ENCODE measurements at places on chromosomes 1 and 21.

GRCh38 chr1:7425229-7425628 lies 345.9 kb upstream of the VAMP3 start:
- no peak for DNase-seq

- DNase-seq: no peak
Measured at GRCh38 chr1:206672011-206672688, 12.6 kb upstream of the MAPKAPK2 start.

DNA sequence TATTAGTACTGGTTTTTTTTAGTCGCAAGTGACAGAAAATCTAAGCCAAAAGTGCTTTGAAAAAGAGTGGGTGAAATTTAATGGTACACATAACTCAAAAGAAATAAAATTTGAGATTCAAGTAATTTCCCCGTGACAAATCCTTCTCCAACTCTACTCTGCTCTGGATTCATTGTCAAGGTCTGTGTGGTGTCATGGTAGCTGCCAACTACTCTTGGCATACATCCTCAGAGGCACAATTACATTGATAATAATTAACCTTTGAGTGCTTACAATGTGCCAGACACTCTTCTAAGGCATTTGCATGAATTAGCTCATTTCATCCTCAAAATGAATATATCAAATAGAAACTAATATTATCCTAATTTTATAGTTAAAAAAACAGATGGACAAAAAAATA lies 1153.9 kb upstream of the NCAM2 start:
- DNase-seq: no peak

DNA sequence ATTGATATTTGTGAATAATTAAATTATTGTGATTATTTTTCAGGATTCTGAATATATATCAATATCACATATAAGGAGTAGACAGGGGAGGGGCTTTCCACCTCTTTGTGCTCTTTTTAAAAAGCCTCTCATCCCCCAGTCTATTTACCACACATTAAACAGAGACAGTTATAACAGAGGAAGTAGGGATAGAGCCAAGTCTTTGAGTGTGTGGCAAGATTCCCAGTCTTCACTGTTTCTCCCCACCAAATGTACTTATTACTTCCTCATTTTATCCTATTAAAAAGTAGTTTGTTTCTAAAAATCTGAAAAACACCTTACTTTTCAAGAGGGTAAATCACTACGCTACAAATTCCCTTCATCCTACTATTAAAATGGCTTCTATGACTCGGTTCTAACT lies 46.7 kb downstream of the EPS15 start:
- DNase-seq: no peak

DNA sequence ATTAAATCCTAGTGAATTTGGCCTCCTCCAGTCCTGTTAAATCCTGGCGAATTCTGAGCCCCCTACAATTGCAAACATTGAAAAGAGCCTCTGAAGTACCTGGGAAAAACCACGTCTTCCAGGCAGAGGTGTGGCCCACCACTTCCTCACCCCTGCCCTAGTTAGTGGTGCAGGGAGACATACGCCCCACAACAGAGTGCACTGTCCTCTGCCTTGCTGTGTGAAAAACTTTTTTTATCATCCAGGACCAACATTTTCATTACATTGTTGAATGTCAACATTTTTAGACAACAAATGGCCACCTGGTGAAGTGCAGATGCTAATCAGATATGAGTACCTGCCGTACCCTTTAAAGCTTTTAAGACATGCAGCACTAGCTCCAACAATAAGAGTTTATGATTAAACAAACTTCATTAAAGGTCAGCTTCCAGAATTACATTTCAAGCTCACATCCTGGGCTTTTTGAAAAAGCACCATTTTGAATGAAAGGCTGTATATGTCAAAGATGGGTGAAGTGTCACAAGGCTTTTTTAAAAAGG lies 13.6 kb upstream of the TMPRSS2 start:
- DNase-seq: no peak
